Suppressor macrophage (primary cell): ENCODE measurements at places on chromosomes 13 and 19.
A peak's percentile ranks its signal among the peaks of the same experiment; 100 is the strongest.

GRCh38 chr13:79490824-79491223, 9.9 kb downstream of the NDFIP2 start:
- DNase-seq = no peak

DNA sequence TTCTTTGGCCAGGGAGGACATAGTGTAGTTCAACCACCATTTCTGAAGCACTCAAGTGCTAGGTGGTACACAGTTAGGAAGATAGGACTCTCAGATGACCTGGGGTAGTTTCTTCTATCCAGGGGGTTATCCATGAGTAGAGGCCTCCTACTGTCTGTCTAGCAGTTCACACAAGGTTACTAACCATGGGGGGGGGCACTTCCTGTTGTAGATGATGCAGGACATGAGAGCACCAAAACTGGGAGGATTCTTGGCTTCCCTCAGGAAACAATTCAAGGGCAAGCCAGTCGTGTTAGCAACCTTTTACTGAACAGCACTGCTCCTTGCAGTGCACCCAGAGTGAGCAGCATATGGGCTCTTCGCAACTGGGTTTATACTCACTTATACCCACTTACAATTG, 8.9 kb upstream of the TPP2 start:
- DNase-seq = no peak

DNA sequence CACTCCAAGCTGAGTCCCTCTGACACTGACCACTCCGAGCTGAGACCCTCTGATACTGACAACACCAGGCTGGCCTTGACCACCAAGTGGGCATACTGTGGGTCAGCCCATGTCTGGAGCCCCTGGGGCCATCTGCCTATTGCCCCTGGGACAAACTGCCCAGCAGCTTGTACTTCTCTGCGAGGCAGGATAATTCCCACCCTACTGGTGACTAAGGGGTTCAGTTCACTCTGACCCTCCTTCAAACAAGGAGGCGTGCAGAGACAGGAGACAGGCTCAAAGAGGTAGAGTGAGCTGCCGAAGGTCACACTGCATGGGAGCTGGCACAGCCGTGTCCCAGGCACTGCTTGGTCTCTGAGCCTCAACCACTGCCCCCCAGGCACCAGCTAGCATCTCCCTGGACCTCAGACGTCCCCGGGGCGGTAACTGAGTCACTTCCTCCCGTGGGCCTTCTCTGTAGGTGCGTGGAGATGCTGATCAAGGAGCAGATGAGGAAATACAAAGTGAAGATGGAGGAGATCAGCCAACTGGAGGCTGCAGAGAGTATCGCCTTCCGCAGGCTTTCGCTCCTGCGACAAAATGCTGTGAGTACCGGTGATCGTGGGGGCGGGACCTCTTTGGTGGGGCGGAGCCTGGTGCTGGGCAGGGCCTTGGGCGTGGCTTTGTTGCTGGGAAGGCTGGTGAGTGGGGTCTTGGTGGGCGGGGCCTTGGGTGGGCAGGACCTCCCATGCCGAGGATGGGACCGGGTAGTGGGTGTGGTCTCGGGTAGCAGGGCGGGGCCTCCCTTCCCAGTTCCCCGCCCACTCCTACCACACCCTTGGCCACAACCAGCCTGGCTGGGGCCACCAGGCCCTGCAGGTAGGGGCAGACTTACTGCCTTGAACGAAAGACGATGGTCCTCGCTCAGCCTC, 5.8 kb upstream of the USE1 start:
- DNase-seq = peak; percentile 40

DNA sequence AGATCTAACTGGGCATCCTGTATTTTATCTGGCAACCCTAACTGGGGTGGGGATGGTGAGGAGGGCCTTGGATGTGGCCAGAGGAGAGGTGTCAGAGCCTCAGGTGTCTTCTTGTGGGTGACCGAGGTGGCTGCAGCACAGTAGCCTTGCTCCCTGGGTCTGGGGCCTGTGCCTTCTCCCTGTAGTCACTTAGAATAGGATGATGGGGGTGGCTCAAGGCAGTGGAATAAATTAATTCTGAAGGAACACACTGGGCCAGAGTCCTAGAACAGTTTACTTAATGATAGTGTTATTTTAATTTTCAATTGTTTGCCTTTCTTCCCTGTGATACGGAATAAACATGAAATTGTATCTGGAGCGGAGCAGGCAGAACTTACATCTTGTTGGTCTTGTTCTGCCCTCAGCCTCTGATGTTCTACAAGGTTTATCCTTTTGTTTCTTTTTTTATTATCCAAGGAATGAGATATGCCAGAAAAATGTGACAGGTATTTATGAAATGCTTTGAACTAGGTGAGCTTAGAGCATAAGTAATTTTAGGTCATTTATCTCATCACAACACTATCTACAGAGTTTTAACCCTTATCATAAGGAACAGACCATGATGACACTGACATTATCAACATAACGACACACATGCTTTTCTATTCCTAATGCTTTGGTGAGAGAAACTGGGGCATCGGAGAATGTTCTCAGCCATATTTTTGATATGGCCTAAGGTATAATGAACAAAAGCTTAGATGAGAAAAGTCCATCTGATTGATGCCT, 51.4 kb downstream of the LRCH1 start:
- DNase-seq = no peak

DNA sequence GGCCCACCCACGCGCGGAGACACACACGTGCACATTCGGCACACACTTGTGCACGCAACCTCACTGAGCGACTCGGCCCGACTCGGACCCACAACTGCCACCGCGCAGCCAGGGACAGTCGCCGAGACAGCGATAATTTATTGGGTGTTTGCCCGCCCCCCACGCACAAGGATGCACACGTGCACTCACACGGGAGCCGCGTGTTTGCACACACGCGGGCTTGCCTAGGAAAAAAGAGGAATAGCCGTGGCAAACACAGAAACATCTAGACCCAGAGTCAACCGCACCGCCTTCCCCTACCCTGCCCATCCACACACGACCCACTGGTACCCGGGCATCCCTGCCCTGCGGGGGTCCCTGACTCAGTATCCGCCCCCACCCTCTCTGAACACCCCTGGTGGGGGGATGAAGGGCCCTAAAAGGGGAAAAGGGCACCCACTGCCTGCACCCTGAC, 1.1 kb upstream of the SSBP4 start:
- DNase-seq = peak; percentile 77

- DNase-seq = no peak
These were observed 12.1 kb downstream of the KDM4B start for GRCh38 chr19:4980838-4981680.

- DNase-seq = no peak
These were observed 12.4 kb upstream of the ENOX1 start for GRCh38 chr13:43799191-43799590.

DNA sequence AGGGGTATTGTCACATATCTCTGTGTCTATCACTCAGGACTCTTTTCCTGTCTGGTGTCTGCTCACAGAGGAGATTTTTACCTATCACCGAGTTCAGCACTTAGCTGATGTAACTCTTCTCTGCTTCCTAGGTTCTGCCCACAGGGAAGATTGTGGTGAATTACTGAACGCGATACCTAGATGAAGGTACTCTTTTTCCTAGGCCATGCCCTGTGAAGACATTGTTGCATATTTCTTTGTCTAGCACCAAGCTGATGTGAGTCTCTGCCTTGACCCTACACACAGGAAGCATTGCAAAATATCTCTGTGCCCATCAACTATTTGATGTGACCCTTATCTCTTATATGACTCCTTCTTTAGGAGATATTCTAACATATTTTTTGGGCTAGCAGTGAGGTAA, 72.1 kb upstream of the ZNF43 start:
- DNase-seq = no peak

DNA sequence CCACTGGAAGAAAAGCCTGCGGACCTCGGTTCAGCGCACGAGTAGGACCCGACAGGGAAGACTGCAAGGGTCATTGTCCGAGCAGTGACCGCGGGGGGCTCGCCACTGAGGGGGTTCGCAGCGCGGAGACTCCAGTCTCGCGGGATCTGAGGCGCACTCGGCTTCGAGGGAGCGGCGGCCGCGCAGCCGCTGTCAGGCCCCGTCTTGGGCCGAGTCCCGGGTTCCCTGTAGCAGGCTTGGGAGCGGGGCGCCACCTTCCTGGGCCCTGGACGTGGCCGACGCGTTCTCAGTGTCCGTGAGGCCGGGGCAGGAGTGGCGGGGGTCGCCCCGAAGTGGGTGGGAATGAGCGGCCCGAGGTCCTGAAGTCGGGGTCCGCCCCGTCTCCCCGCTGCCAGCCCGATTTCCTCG, 474 bp upstream of the FAM174C start:
- DNase-seq = no peak

GRCh38 chr19:35330475-35330874, 1.5 kb downstream of the CD22 start:
- no peak for DNase-seq

GRCh38 chr19:8835877-8836276, 3.7 kb downstream of the MBD3L1 start:
- no peak for DNase-seq

DNA sequence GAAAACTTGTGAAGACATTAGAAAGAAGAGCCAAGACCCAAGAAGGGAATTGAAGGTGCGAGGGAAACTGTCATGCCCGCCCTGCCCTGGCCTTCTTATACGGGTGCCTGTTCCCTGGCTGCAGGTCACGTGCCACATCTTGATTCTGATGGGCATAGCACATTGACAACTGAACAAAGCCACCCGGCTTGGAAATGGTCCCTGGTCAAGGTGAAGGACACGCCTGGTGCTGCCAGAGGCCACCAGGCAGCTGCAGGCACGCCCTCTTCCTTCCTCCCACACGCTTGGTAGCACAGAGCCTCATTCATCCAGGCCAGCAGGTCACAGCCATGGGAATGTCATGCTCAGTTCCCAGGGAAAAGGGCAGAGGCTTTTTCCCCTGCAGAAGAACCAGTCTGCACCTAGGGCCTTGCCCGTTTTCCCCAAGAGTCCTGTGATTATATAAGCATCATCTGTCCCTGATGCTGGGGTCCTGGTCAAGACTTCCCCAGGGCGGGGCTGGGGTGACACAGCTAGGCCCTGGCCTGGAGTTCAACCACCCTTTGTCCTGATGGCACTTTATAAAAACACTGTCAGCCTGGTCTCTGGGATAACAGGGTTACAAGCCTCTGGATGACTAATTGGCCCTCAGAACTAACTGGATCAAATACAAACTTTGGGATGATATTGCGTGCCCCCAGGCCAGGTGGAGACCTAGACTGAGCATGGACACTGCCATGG, 56.0 kb downstream of the CDADC1 start:
- peak; percentile 23 for DNase-seq

GRCh38 chr13:49452725-49453457, 8.8 kb downstream of the SETDB2 start:
- no peak for DNase-seq

GRCh38 chr19:50626011-50626410, 13.7 kb downstream of the SYT3 start:
- no peak for DNase-seq

DNA sequence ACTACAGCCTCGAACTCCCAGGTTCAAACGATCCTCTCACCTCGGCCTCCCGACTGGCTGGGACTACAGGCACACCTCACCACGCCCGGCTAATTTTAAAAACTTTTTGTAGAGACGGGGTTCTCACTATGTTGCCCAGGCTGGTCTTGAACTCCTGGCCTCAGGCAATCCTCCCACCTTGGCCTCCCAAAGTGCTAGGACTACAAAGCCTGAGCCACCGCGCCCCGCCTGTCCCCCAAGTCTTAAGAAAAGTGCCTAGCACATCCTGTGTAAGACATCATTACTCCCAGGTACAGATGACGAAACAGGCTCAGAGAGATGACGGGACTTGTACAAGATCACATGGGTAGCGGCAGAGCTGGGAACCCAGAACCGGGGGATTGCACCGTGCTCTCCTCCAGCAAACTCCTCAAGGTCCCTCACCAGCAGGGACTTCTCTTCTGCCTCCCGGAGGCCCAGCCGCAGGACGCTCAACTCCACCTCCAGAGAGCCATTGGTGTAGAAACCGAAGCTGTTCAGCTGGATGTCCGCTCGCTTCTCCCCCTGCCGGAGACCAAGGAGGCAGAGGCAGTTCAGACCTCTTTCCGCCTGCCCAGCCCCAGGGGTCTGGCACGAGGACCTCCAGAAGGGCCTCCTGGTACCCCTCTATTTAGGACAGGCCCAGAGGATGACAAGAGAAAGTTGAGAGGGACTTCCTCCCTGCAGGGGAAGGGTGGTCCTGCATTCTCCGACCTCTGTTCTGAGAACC, 1.0 kb downstream of the GPR108 start:
- peak; percentile 84 for DNase-seq

- no peak for DNase-seq
These were observed 6.8 kb upstream of the SLC7A9 start for GRCh38 chr19:32876236-32876918.

GRCh38 chr13:49481788-49482187, 14.0 kb upstream of the PHF11 start:
- no peak for DNase-seq

DNA sequence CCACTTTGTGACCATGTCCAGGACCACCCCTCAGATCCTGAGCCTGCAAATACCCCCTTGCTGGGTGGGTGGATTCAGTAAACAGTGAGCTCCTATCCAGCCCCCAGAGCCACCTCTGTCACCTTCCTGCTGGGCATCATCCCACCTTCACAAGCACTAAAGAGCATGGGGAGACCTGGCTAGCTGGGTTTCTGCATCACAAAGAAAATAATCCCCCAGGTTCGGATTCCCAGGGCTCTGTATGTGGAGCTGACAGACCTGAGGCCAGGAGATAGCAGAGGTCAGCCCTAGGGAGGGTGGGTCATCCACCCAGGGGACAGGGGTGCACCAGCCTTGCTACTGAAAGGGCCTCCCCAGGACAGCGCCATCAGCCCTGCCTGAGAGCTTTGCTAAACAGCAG, 7.7 kb upstream of the CEACAM7 start:
- DNase-seq = no peak

- no peak for DNase-seq
These were observed 25.5 kb upstream of the FBXO17 start for GRCh38 chr19:39001041-39001440.

- no peak for DNase-seq
These were observed 9.8 kb upstream of the USPL1 start for GRCh38 chr13:30607908-30608307.

DNA sequence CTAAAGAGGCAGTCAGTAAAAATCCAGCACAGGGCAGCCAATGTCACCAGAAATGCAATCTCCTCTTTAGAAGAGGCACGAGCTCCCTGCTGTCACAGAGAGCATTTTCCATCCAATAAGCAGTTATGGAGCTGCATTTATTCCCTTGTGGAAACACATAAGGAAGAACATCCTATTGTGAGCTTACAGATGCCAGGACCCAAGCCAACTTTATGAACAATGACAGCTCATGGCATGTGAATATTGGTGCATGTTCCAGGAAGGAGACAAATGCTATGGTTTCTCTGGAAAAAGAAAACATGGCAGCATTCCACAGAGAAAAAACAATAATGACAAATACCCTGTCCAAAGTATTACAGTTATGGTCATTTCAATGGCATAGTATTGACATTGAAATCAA, 955.6 kb downstream of the UQCRFS1 start:
- no peak for DNase-seq

- DNase-seq = no peak
These were observed 2898.1 kb downstream of the PCDH9 start for GRCh38 chr13:64332048-64332447.
